ENCODE measurements at places on chromosomes 13 and 19.

- peak; percentile 56 for DNase-seq
These were observed 13.6 kb downstream of the LCP1 start for GRCh38 chr13:46168341-46168740.

- peak; percentile 76 for DNase-seq
These were observed 26.5 kb upstream of the HOMER3 start for GRCh38 chr19:18967358-18968146.

DNA sequence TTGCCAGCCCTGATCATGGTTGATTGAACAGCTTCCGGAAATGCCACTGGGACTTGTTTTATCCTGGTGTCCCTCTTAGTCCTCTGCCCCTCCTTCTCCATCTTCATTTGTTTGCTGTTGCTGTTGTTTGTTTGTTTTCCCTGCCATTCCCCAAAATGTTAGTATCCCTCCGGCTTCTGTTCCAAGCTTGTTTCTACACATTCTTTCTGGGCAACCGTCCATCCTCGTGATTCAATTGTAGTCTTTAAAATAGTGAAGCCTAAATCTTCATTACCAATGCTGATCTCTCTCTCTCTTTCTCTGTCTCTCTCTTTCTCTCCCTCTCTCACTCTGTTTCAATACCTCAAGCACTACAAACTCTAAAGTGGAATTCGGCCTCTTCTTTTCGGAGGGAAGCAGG is 649.3 kb upstream of the ARGLU1 start:
- no peak for DNase-seq

DNA sequence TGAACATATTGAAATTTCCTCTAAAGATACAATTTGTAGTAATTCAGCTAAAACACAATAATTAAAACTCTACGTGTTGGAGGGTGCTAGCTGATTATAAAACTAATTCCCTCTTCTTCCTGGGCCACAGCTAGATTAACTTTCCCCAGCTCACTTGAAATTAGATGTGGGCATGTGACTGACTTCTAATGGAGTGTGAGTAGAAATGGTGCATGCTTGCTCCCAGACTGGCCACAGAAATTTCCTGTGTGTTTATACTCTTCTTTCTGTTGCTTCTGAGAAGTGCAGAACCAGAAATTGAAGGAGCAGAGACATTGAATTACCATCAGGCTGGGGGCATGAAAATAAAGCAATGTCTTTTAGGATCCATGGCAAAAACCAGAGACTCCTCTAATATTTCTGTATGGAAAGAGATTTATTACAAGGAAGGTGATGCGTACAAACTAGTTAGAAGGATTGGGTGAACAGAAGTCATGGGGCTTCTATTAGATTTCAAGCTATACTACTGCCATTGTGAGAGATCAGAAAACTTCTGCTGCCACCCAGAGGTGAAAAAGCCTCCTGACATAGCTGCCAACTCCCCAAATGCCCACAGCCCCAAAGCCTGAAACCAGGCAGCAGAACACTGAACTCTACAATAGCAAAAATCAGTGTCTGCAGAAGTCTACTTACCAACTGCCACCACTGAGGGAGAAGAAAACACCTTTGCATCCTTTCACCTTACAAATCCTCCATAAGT is 379.2 kb upstream of the MIR17HG start:
- DNase-seq, result no peak

GRCh38 chr19:8046569-8047165 is 5.9 kb upstream of the CCL25 start:
- DNase-seq, result no peak

- no peak for DNase-seq
These were observed 8.0 kb upstream of the ZNF358 start for GRCh38 chr19:7507884-7508283.

DNA sequence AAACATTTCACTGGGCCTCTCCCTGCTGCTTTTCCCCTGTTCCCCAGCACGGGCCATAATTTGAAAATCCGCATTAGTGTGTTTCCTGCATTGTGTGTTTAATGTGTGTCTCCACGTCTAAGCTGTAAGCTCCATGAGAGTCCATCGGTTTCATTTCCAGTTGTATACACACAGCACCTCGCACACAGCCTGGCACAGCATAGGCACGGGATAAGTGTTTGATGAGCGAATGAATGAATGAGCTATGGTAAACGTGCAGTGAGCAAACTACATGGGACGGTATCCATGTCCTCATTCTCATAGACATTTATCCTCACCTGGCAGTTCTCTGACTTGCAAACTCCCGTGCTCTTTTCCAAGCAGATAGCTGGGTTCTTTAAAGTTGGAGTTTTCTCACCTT is 106.1 kb downstream of the RAB20 start:
- DNase-seq, result no peak

GRCh38 chr13:58134525-58134924 is 503.0 kb downstream of the PCDH17 start:
- no peak for DNase-seq

DNA sequence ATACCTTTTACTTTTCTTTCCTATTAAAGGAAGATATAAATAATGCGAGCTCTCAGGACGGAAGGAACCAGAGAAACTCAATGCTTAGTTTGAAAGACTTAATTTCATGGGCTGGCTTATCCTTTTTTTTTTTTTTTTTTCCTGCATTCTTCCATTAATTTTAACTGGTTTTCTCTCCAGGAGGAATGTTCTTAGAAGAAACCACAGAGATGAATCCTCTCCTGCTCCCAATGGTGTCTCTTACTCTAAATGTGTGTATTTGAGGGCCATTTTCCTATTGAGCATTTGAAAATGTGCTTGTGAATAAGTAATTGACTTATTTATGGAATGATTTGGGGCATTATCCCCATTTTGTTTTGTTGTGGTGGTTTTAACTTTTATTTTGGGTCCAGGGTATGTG is 494.9 kb downstream of the FOXO1 start:
- DNase-seq, result no peak

DNA sequence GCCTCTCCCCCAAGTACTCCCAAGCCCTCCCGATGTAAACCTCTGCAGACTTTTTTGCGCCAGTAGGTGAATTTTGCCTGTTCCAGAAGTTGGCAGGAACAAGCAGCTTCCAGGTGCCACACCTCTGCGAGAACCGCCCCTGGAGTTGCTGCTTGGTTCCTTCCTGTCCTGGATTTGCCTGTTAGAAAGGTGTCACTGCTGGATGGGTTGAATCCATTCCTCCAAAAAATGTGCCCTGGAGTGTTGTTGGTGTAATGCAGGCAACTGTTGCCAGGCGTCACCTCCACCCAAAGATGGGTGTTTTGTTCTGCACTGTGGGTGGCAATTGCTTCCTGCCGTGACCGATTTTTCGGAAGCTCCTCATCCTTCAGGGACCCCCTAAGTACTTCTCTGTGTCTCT is 5.7 kb downstream of the PGPEP1 start:
- DNase-seq, result no peak

DNA sequence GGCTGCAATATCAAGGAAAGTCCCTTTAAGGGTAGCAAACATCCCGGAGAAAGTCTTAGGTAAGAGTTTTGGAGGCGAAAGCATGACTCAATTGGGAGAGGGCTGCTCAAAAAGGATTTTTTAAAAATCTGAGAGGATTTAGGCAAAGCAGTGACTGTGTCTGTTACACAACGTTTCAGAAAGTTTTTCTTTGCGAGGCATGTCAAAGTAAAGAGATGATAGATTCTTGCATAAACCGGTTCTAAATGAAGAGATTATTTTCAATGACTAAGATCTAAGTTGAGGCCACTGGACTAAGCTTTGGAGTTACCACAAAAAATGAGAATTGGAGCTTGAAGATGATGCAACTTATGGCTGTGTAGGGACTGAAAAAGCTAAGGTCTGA is 43.7 kb upstream of the ENOX1 start:
- no peak for DNase-seq

GRCh38 chr19:55389386-55390317 is 3.9 kb downstream of the RPL28 start:
- DNase-seq, result no peak

DNA sequence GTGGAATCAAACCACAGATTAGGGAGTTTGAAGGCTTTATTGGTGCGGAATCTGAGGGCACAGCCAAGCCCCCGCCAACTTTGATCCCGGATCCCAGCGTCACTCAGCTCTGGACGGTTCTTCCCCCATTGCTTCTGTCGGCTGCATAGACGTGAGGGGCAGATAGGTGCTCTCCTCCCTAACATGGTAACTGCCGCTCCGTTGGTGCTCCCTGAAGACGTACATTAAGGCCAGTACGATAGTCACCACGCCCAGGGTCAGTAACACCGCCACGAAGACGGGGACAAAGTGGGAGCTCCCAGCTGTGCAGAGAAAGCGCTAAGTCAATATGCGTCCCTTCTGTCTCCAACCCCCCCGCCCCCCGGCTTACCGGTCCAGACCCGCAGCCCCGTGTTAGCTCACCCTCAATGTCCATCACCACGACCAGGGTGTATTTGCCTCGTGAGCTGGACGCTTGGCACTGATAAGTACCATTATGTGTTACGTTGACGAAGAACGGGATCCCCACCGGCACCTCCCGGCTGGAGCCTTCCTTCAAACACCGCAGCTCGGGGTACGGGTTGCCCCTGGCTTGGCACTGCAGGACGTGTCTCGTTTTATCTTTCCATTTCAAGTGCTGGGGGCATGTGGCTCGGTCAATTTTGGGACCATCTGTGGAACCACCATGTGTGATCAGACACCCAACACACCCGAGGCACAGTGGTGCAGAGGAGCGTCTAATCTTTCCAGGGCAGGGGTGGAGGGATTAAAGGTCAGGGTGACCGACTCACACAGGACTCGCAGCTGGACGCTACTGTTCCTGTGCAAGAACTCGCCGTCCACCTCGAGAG is 644 bp upstream of the RAVER1 start:
- no peak for DNase-seq

- DNase-seq, result no peak
These were observed 10.7 kb downstream of the ZNF846 start for GRCh38 chr19:9757544-9758501.

DNA sequence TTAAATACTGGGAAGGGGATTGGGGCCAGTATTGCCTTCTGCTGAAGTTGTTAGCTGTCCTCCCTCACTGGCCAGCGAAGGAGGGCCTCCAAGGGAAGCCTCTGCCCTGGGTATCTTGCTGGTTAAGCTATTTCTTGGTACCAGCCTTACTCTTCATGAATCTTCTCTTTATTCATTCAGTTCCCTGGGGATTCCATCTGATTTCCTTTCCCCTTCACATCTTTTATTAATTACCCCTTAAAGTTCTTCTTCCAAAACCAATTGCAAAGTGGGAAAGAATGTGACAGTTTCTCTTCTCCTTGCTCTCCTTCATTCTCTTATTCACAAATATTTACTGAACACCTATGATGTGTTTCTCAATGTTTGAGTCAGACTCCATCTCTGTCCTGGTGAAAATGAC is 36.7 kb upstream of the STK24 start:
- no peak for DNase-seq

DNA sequence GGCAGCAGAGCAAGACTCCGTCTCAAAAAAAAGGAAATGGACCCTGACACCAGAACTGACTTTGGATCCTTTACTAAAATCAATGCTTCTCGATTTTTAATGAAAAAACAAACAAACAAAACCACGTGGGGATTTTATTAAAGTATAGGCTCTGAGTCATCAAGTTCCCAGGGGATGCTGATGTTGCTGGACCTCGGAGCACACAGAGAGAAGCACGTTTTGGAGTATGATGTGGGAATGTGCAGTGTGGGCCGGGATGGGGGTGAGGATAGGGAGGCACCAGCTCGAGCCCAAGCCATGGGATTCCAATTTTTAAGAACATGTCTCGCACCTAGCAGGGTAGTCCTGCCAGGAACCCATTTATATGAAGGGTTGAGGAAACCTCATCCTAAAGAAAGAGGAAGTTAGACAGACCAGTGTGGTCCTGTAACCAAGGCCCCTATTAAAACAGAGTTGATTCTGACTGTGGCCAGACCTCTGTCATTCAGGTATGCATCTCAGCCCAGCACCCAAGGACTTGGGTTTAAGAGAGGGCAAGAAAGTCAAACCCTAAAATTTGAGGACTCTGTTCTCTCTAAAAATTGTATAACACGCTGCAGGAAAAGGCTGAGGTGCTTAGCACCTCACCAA is 6.4 kb downstream of the FLT1 start:
- DNase-seq, result no peak

DNA sequence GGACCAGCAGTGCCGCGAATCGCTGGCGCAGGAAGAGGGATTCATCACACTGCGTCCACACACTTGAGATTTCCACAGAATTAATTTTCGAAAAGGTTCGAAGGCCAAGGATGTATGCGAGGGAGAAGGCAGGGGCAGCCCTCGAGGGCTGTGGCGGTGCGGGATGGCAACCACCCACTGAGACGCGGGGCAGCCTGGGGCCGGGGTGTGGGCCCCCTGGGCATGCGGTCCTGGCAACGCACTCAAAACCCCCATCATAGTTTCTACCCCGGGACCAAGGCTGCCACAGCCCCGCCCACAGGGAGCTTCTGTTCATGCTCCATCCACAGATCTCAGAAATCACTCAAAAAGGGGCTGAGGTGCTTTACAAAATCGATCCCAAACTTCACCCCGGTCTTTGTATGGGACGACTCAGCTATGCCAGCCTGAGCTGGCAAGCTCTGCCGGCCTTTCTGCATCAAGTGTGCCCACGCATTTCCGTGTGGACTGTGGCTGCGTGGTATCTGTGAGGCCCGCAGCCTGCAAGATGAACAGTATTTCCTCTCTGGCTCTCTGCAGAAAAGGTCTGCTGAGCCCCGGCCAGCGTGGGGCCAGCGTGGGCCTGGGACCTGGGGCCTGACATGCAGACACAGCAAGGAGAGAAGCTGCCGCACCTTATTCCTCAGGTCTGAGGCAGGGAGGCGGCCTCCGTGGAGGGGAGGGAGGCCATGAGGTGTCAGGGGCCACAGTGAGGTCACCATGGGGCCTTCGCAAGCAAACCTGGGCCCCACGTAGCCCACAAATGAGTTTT is 19.2 kb downstream of the ZNF787 start:
- no peak for DNase-seq

DNA sequence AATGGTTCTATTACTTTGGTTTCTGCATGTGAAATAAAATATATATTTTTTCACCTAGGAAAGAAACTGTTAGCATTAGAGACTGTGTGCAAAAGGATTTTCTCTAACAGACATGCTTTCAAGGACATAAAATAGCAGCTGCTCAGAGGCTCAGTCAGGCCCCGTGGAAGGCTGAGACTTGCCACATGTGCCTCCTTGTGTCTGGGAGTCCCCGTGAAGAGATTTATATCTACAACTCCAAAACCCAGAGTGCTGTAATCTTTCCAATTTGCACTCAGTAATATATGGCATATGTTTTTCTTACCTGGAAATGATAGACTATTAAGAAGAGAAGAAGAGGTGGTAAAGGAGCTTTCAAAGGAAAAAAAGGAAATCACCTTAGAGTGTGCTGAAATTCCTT is 371.6 kb upstream of the OBI1 start:
- no peak for DNase-seq

DNA sequence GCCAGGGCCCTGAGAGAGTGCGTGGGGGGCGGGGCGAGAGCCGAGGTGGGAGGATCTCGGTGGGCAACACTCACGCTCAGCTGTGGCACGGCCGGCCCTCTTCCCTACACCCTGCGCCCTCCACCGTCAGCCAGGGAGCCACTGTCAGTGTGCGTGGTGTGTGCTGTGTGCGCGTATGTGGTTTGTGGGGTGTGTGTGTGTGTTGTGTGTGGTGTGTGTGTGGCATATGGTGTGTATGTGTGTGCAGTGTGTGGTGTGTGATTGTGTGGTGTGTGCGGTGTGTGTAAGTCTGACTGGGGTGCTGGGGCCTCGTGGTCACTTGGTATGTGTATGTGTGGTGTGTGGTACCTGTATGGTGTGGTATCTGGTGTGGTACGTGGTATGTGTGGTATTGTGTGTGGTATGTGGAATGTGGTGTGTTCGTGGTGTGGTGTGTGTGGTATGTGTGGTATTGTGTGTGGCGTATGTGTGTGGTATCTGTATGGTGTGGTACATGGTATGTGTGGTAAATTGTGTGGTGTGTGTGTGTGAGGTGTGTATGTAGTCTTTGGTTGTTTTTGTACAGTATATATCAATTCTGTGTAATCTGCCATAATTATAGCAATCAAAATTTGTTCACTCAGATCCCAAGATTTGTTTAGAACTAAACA is 5.1 kb downstream of the GRK1 start:
- DNase-seq, result no peak

Measured in kidney epithelial cell (primary cell).